ENCODE measurements at places on chromosomes 1 and 21. TPM values are rescaled to one million over a fixed set of nuclear protein-coding genes. Genes with fewer than 3 reads are reported as not detected.

LRRIQ3 gene
- not detected for total RNA-seq

COL11A1 gene
- total RNA-seq: 1.4 TPM

SPEN gene
- total RNA-seq: 20.4 TPM

DNA sequence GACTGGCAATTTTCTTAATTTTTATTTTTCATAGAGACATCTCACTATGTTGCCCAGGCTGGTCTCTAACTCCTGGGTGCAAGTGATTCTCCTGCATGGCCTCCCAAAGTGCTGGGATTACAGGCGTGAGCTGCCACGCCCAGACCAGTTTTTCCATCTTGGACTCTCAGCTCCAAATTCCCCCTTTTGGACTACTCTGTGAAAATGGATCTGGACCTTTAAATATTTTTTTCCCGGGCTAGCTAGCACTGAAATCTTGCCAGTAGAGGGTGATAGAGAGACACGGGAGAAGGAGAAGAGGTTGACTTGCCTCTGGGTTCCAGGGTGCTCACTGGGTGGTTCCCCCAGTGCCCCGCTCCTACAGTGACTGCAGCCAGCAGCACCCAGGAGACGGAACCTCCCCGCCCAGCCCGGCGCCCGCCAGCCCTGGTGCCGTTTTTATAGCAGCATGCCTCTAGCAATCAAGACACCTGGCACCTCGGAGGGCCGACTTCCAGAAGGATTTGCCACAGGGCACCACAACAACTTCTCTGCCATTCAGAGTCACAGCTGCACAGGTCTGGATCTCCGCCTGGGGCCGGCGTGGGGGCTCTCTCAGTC is 34.7 kb upstream of the SCCPDH start:
- peak; percentile 84 for DNase-seq

- DNase-seq: no peak
Observed at GRCh38 chr1:70767377-70767776, 280.2 kb downstream of the PTGER3 start.

GRCh38 chr1:84936116-84936810 is 43.3 kb upstream of the LPAR3 start:
- DNase-seq: no peak

GRCh38 chr1:53574621-53575020 is 115.4 kb downstream of the DMRTB1 start:
- peak; percentile 22 for DNase-seq

- DNase-seq: no peak
Observed at GRCh38 chr1:7149080-7149838, 364.0 kb downstream of the CAMTA1 start.
